ENCODE measurements at places on chromosomes 12 and 14.
A peak's percentile ranks its signal among the peaks of the same experiment; 100 is the strongest.

DNA sequence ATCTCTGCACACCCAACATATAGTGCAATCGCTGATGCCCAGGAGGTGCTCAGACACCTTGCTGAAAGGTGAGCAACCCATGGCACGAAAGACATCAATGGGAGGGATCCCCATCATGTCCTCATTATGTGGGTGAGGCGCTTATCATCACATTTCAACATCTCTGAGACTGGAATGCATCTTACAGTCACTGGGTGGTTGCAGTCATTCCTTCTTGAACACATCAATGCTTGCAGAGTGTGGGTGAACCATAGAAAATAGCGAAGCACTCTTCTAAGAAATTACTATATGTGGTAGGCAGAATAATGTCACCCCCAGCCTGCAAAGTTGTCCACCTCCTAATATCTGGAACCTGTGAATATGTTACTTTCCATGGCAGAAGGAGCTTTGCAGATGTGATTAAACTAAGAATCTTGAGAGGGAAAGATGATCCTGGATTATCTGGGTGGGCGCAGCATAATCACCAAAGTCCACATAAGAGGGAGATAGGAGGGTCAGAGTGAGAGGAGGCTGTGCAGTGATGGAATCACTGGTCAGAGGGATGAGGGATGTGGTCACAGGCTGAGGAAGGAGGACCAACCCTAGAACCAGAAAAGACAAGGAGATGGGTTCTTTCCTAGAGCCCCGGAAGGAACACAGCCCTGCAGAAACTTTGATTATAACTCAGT is 51.2 kb downstream of the GLRX5 start:
- DNase-seq: no peak

- DNase-seq: no peak
Measured at GRCh38 chr12:88237954-88238353, 95.8 kb downstream of the TMTC3 start.

GRCh38 chr12:97630356-97630755 is 167.8 kb downstream of the RMST start:
- DNase-seq: no peak

GRCh38 chr12:32277774-32278173 is 121.6 kb upstream of the FGD4 start:
- no peak for DNase-seq

GRCh38 chr12:52691076-52691840 is 11.1 kb upstream of the KRT1 start:
- no peak for DNase-seq

- no peak for DNase-seq
Measured at GRCh38 chr12:56803750-56804149, 40.6 kb downstream of the HSD17B6 start.

GRCh38 chr12:47913081-47913480 is 8.3 kb upstream of the VDR start:
- DNase-seq: no peak

GRCh38 chr12:53056901-53057300 is 7.0 kb downstream of the TNS2 start:
- no peak for DNase-seq

DNA sequence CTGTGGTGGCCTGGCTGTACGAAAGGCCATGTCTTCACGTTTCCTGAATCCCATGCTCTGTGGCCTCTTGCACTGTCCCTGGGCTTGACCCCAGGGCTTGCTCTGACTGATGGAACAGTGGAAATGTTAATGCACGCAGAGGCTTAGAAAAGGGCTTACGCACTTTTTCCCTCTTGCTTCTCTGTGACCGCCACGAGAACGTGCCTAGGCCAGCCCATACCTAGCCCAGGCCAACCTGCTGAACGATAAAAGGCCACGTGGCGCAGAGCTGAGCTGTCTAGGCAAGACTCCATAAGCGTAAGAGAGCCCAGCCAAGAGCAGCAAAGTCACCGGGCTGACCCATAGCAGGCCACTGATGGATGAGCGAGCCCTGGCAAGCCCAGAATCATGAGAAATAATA is 18.3 kb downstream of the TTC7B start:
- DNase-seq: no peak

DNA sequence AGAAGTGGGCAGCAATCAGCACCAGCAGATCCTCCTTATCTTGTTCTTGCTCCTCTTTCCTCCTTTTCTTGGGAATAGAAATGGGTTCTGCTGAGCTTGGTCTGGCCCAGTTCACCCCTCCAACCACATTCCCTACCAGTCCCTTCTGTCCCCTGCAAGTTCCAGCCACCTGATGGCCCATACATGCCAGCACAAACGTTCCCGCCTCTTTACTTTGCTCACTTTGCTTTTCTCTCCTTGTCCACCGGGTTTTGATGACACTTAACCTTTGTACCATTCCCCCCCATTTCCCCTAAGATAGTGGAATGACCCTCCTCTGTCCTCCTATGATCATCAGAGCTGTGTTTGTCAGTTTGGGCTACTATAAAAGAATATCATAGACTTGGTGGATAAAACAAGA is 23.4 kb upstream of the EML1 start:
- DNase-seq: no peak

- no peak for DNase-seq
Measured at GRCh38 chr12:106369624-106370346, 12.2 kb downstream of the POLR3B start.

DNA sequence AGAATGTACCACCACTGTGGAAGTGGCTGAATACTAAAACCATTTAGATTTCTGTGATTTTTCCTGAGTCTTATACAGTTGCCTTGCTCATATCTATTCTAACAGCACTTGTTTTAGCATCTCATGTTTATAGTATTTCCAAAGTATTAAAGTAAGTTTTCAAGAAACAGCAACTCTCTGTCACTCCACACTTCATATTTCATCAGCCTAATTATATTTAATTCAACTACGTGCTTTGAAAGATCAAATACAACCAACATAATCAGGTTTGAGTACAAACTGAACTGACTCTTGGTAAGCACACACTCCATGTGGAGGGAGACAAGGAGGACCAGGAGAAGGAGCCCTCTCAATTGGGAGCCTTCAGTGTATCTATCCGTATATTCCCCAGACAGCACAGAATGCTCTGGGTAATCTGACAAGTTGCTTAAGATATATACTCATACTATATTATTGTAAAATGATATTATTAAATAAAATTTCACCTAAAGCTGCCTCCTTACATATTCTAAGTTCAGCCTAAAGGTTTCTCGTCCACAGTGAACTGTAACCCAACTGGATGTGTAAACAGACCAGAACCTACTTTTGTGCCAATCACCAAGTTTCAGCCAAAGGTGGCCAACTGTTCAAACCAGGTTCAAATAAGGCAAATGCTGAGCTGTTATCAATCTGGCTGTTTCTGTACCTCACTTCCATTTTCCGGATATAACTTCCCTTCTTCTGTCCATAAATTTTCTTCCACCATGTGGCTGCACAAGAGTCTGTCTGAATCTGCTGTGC is 105.0 kb upstream of the RASSF8 start:
- DNase-seq: no peak

DNA sequence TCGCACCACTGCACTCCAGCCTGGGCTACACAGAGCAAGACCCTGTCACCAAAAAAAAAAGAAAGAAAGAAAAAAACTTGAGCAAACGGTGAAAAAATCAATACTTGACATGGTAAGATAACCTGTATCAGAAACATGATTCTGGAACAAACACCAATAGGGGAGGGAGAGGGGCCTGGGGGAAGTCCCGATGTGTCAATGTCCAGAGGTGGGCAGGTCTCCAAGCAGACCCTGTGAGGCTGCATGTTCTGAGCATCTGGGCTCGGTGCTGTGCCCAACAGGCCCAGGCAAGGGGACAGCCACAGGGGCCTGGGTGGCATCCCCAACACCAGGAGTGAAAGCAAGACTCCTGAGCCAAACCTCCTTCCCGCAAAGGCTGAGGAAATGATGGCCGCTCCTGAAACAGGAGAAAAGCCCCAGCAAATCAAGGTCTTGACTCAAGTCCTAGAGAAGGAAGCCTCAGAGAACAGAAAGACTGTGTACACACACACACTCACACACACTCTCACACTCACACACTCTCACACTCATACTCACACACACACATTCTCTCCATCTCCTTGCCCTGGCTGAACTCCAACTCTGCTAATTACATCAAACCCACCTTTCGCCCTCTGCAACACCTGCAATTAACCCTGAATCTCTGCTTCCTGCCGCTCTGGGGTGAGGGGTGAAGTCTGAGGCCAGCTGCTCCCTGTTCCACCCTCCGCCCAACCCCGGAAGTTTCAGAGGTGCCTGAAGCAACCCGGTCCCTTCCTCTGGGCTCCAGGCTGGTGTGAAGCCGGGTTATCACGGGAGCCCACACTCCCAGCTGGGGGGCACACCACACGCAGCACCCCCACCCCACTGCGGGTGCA is 20.4 kb downstream of the CCDC88C start:
- peak; percentile 36 for DNase-seq

GRCh38 chr12:82673698-82674097 is 13.0 kb upstream of the TMTC2 start:
- no peak for DNase-seq

DNA sequence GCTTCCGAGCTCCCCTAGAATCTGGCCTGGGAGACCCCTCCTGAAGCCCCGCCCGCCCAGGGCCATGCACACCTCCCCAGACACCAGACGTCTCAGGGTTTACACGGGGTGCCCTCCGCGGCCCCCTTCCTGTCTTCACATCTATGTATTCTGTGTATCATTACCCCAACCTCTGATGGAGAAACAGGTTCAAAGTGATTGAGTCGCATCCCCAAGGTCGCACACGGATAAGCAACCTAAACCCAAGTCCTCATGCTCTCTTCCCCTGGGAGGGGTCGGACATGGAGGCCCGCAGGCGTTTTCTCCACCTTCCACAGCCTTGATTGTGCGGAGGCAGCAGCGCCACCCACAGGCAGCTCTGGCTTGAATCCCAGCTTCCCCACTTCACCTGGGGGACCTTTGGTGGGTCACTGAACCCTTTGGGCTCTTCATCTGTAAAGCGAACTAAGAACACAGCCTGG is 237.3 kb downstream of the BCL11B start:
- no peak for DNase-seq

GRCh38 chr14:99039331-99040041 is 232.5 kb downstream of the BCL11B start:
- DNase-seq: no peak

GRCh38 chr12:105581420-105581819 is 250.9 kb downstream of the C12orf75 start:
- DNase-seq: no peak

DNA sequence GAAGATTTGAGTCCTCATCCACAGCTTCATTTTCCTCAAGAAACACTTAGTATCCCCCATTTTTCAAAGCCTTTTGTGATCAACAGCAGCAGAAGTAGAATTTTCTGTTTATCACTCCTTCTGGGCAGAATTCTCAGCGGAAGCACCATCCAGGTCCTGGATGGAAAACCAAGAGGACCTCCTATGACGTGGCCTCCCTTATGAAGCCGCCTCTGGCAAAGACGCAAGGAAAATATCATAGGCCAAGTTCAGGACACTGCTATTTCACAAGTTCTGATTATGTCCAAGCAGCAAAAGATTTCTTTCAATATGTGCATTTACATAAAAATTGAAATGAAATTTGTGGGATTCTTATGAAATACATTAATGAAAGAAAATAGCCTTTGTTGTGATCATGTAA is 315.0 kb downstream of the SEC23A start:
- DNase-seq: no peak

GRCh38 chr12:50677858-50678257 is 86.0 kb upstream of the ATF1 start:
- no peak for DNase-seq

- no peak for DNase-seq
Measured at GRCh38 chr14:105381446-105382342, 16.6 kb upstream of the TEX22 start.

GRCh38 chr12:15788233-15789219 is 662 bp downstream of the EPS8 start:
- DNase-seq: peak; percentile 35

GRCh38 chr12:52434081-52434733 is at the start of gene KRT75:
KRT75 (minus strand) TSS chr12:52434371; CDS start chr12:52434304, 67 bp downstream.
- DNase-seq: no peak

DNA sequence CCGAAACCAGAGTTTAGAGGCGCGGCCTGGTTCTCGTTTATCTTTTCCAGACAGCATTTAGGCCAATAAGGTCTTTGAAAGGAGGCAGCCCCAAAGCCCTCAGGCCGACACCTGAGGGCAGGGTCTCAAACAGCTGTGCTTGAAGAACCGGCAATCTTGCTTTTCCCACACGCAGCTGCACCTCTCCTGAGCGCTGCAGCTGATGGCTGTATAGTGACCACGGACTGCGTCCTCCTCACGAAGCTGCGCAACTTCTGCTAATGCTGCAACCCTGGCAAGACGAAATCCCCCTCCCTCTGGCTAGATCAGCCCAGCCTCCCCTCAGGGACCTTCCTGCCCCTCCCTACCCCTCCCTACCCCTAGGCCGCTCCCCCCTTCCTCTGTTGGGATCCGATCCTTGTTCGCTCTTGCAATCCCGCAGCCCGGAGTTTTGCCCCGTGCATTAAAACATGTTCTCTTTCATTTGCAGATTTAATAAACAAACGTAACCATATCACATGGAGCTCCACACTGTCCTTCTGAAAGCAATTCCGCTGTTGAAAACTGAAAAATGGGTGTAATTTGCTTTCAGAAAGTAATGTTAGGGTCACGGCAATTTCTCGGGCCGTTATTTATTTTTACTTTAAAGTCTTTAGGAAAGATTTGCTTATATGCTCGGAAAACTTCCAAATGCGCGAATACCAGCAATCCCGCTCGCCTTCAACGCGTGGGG is 4.8 kb upstream of the PAX9 start:
- DNase-seq: no peak

GRCh38 chr12:48037267-48037915 is 33.1 kb upstream of the COL2A1 start:
- DNase-seq: no peak

DNA sequence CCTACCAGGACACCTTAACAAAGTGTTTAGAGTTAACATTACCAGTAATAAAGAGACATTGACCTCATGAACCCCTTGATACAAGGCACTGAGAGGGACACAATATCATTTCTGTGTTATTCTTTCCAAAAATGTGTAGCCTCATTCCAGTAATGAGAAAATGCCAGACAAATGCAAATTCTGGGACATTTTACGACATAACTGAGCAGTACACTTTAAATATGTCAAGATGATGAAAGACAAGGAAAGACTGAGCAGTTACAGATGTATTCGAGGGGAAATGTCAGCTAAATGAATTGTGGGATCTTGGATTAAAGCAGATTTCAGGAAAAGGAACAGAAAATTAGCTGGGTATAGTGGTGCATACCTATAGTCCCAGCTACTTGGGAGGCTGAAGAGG is 255.6 kb downstream of the ERC1 start:
- no peak for DNase-seq

DNA sequence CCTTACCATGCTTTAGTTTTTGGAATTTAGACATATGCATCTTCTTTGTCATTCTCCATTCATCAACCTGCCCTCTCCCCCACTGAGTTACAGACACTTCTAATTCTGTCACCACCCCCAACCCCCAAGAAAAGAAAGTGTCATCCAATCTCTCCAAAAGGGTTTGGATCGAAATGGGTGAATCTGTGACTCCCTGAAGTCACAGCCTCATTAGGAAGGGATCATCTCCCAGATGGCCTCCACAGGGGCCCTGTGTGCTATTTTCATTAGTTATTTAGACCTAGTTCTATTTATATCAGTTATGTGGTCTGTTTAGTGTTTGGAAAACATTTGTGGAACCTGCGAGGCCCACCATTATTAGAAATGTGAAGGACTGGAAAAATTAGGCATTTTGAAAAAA is 191.0 kb upstream of the ATP2B1 start:
- no peak for DNase-seq

GRCh38 chr14:75487155-75487671 is 35.1 kb upstream of the BATF start:
- DNase-seq: peak; percentile 34

- DNase-seq: no peak
Measured at GRCh38 chr12:91846466-91847055, 299.1 kb downstream of the BTG1 start.

GRCh38 chr12:275812-276211 is 13.2 kb upstream of the SLC6A13 start:
- DNase-seq: no peak

All from AML-193 (cell line).